ENCODE measurements at places on chromosomes 6 and 20. TPM values are rescaled to one million over a fixed set of nuclear protein-coding genes. Genes with fewer than 3 reads are reported as not detected.

Gene FAM162B
- total RNA-seq: 2.6 TPM

Gene C6orf163
- total RNA-seq: 1.4 TPM

- no peak overlapping the region for H3K4me3 ChIP-seq
- no peaks in the 10 kb centered on the region for H3K27me3 ChIP-seq
- peaks cover 9% of the 10 kb centered on the region for H3K4me1 ChIP-seq
- no peak for DNase-seq
These were observed 53.7 kb upstream of the TMX4 start for GRCh38 chr20:8073024-8073832.

- H3K4me1 ChIP-seq: peaks cover 15% of the 10 kb centered on the region
- no peak overlapping the region for H3K4me3 ChIP-seq
- H3K27me3 ChIP-seq: no peaks in the 10 kb centered on the region
- no peak for DNase-seq
- no peak overlapping the region for H3K27ac ChIP-seq
These were observed 3.7 kb downstream of the AK9 start for GRCh38 chr6:109687271-109687761.

Gene BPIFA1
- total RNA-seq: not detected

Gene TBC1D32
- 4.6 TPM for total RNA-seq

- peaks cover 10% of the 10 kb centered on the region for H3K4me1 ChIP-seq
- peaks cover 2% of the 10 kb centered on the region for H3K27me3 ChIP-seq
- DNase-seq: no peak
These were observed 2.6 kb downstream of the PTK7 start for GRCh38 chr6:43078691-43079090.

Gene POU5F1
- 0.95 TPM for total RNA-seq

GRCh38 chr6:154907291-154907690 is 87.8 kb upstream of the TIAM2 start:
- H3K27me3 ChIP-seq: no peaks in the 10 kb centered on the region
- peaks cover 5% of the 10 kb centered on the region for H3K4me1 ChIP-seq
- H3K27ac ChIP-seq: no peak overlapping the region
- H3K4me3 ChIP-seq: no peak overlapping the region

Gene SMAP1
- total RNA-seq: 32.9 TPM

Gene RCAN2
- 351 TPM for total RNA-seq

DNA sequence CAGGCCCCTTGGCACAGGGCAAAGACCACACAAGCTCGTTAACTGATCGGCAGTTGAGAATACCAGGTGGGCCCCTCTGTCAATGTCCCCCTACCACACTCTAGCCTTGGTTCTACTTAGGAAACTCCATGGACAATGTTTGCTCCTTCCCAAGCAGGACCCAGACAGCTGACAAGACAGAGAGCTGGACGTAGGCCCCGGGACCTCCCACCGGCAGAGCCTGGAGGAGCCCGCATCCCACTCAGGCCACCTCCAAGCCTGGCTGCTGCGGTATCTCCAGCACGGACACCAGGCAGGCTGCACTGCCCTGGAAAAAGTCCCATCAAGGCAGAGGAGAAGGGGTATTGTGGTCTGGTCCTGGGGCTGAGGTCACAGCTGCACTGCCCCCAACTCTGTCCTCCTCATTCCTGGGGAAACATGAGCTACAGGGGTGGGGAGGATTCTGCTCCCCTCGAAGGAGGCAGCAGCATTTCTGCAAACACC is 6.2 kb upstream of the GRM4 start:
- no peak overlapping the region for H3K4me3 ChIP-seq
- no peaks in the 10 kb centered on the region for H3K36me3 ChIP-seq
- no peak overlapping the region for H3K27ac ChIP-seq

DNA sequence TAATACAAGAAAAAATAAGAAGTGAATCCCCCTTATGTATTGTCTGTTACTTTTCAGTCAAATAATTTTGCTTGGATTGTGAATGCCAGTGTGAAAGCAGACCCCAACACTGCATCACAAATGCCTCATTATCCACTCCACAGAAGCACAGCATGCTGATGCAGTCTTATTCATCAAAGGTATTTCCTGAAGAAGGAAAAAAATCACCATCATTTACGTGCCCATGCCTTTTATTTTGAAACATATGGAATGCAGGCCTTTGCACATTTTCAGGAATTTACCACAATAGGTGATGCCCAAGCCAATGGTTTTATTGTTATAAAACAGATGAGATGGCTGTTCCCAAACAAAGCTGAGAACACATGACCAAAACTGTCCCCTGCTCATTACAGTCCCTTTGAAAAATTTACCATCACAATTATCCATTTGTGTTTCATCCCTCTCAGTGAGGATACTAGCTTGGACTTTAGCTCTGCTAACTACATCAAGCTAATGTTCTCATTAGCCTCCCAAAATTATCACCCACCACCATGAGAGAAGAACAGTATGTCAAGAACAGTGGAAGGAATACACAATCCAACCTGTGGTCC is 180.6 kb upstream of the HTR1E start:
- no peak for DNase-seq
- H3K4me3 ChIP-seq: no peak overlapping the region
- H3K27ac ChIP-seq: no peak overlapping the region
- no peaks in the 10 kb centered on the region for H3K36me3 ChIP-seq
- H3K4me1 ChIP-seq: no peaks in the 10 kb centered on the region

Gene HMGCLL1
- total RNA-seq: 1.2 TPM

- H3K36me3 ChIP-seq: peaks cover 7% of the 10 kb centered on the region
- no peak overlapping the region for H3K4me3 ChIP-seq
- H3K4me1 ChIP-seq: peaks cover 9% of the 10 kb centered on the region
- no peak overlapping the region for H3K27ac ChIP-seq
- H3K27me3 ChIP-seq: no peaks in the 10 kb centered on the region
These were observed 39.1 kb downstream of the TMX4 start for GRCh38 chr20:7980332-7981046.

- H3K4me1 ChIP-seq: no peaks in the 10 kb centered on the region
- no peak overlapping the region for H3K27ac ChIP-seq
- no peaks in the 10 kb centered on the region for H3K27me3 ChIP-seq
- DNase-seq: no peak
- H3K36me3 ChIP-seq: no peaks in the 10 kb centered on the region
These were observed 101.1 kb downstream of the DLGAP4 start for GRCh38 chr20:36407199-36407733.

- DNase-seq: no peak
- H3K4me1 ChIP-seq: peaks cover 6% of the 10 kb centered on the region
- no peak overlapping the region for H3K27ac ChIP-seq
- H3K36me3 ChIP-seq: no peaks in the 10 kb centered on the region
- H3K4me3 ChIP-seq: no peak overlapping the region
- H3K27me3 ChIP-seq: peaks cover 100% of the 10 kb centered on the region
These were observed 5.7 kb downstream of the SIM1 start for GRCh38 chr6:100458841-100459591.

DNA sequence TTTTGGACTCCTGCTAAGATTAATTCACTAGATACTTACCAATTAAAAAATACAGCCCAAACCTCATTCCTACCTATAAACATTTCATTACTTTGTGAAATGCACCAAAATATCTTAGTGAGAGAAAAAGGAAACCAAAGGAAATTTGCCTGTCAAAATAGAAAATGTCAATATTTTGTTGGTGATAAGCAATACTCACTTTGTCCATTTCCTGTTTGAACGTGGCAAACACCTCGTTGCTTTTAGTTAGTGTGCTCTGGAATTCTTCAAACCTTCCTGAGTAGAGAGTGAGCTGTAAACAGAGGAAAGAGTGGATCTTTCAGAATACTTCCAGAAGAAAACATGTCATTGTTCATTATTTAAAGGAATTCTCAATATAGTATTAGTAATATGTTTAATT is 44.2 kb downstream of the TXLNB start:
- no peaks in the 10 kb centered on the region for H3K27me3 ChIP-seq
- H3K27ac ChIP-seq: no peak overlapping the region
- DNase-seq: no peak
- H3K36me3 ChIP-seq: peaks cover 47% of the 10 kb centered on the region

- no peaks in the 10 kb centered on the region for H3K27me3 ChIP-seq
- DNase-seq: no peak
- H3K36me3 ChIP-seq: no peaks in the 10 kb centered on the region
- no peaks in the 10 kb centered on the region for H3K4me1 ChIP-seq
These were observed 295.2 kb downstream of the EPHA7 start for GRCh38 chr6:93124006-93124632.

GRCh38 chr6:144062786-144063185 is 32.6 kb downstream of the SF3B5 start:
- H3K4me3 ChIP-seq: no peak overlapping the region
- DNase-seq: no peak
- H3K36me3 ChIP-seq: no peaks in the 10 kb centered on the region
- peaks cover 6% of the 10 kb centered on the region for H3K27me3 ChIP-seq
- H3K4me1 ChIP-seq: no peaks in the 10 kb centered on the region

DNA sequence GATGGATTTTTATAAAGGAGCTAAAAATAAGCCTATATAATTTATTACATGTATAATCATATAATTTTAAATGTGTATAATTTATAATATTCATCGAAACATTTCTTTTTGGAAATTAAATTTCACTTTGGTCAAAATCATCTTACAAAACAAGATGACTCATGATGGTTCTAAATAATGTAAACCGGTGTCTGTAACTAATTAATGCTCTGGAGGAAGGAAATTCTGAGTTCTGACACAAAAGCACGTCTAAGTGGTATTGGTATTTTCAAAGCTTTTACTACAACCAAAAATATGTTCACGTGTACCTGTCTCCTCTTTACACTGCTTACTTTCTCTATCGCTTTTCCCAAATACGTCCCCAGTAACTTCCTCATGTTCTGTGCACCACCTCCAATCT is 134.1 kb downstream of the MTHFD1L start:
- peaks cover 16% of the 10 kb centered on the region for H3K4me1 ChIP-seq
- DNase-seq: no peak
- no peak overlapping the region for H3K27ac ChIP-seq

GRCh38 chr20:44990425-44990824 is 24.1 kb downstream of the STK4 start:
- peaks cover 35% of the 10 kb centered on the region for H3K4me1 ChIP-seq
- no peak overlapping the region for H3K27ac ChIP-seq
- no peaks in the 10 kb centered on the region for H3K27me3 ChIP-seq
- H3K4me3 ChIP-seq: peak overlapping the region; percentile 17

DNA sequence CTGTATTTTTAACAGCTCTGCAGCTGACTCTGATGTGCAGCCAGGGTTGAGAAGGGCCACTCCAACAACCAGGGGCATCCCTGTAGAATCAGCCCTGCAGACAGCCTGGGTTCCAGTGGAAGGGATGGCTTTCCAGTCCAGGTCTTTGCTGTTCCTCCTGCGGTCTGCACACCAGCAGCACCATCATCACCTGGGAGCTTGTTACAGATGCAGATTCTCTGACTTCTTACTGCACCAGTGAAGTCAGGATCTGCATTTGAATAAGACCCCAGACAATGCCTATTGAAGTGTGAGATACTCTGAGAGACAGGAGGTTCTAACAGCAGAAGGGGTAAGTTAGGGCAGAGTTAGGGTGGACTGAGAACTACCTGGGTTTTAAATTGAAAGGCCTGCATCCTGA is 151.3 kb downstream of the F13A1 start:
- DNase-seq: no peak
- H3K36me3 ChIP-seq: peaks cover 56% of the 10 kb centered on the region
- H3K27ac ChIP-seq: no peak overlapping the region

- no peaks in the 10 kb centered on the region for H3K36me3 ChIP-seq
- H3K27ac ChIP-seq: no peak overlapping the region
- no peak for DNase-seq
These were observed 29.6 kb downstream of the SPINT4 start for GRCh38 chr20:45751721-45752120.

DNA sequence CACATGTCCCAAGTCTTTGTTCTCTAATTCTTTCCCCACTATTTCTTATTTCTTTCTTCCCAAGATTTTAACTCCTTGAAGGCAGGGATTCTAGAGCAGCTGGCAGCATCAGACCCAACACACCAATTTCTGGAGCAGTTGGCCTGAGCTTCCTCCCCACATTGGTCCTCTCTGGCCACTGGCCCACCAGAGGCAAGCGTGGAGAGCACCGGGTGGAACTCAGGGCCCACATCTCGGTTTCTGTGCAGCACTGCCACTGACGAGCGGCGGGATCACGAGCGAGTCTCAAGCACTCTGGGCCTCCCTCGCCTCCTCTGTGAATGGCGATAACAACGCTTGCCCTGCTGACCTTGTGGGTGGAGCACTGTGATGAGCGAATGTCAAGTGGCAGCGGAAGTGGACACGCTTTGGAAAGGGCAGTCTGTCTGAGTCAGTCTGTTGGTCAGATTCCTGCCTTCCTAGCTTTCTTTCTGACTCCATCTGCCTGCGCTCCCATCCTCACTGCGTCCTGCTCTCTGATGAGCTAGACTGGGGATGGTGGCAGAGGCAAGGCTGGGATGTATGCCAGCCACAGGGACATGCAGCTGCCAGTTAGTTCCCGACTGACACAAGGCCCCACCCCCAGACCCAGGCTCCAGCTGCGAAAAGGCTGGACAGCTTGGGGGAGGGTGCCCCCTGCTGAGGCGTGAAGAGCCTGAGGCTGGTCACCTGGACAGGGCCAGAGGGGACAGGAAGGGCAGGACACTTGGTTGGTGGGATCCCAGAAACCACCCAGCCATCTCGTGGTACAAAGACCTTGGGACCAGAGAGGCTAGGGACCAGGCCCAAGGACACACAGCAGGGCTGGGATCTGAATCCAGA is 4.5 kb upstream of the SPDEF start:
- no peaks in the 10 kb centered on the region for H3K4me1 ChIP-seq
- no peak for DNase-seq
- H3K36me3 ChIP-seq: no peaks in the 10 kb centered on the region
- H3K4me3 ChIP-seq: no peak overlapping the region

- DNase-seq: no peak
- no peak overlapping the region for H3K4me3 ChIP-seq
- H3K27ac ChIP-seq: no peak overlapping the region
- no peaks in the 10 kb centered on the region for H3K27me3 ChIP-seq
These were observed 55.5 kb upstream of the PLCB1 start for GRCh38 chr20:8076306-8077136.

DNA sequence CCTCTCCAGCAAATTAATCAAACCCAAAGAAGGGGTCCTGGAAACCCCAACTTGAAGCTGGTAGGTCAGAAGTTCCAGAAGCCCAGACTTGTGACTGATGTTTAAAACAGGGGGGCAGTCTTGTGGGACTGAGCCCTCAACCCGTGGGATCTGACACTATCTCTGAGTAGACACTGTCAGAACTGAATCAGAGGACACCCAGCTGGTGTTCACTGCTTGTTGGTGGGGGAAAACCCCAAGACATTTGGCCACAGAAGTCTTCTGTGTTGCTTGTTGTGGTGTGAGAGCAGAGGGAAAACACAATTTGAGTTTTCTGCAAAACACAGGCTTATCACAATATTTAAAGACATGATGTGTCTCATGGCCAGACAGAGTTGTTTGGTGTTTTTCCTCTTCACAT is 29.9 kb downstream of the KIF13A start:
- no peak for DNase-seq
- no peak overlapping the region for H3K4me3 ChIP-seq
- H3K27me3 ChIP-seq: no peaks in the 10 kb centered on the region
- peak overlapping the region; percentile 56 for H3K27ac ChIP-seq

Gene HLA-DPB1
- 19.2 TPM for total RNA-seq

All from heart right ventricle (tissue), 16 donors.